ENCODE measurements at places on chromosomes 5 and 9.

DNA sequence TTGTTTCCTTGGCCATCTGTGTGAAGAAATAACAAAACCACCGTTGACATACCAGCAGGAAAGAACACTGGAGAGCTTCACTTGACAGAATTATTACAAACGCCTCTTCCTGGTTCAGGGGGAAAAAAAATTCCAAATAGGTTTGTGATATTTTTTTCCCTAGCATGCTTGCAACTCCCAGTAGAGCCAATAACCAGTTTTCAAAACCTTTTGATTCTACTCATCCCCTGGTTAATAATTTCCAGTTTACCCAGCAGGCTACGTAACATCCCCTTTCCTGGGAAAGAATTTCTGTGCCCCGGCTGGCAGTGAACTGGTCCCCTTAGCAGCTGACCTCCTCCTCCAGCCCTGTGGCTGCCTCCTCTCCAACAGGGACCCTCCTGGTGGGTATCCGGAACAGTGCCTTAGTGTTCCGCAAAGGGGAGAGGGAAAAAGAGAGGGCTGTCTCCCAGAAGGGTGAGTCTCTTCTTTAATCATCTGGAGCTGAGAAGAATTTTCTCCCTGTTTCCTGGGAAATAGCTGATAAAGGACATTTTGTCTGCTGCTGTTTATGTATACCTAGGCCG, 72.8 kb upstream of the BOD1 start:
- no peak for DNase-seq

- DNase-seq = no peak
Observed at GRCh38 chr5:58354827-58355226, 105.1 kb downstream of the PLK2 start.

- DNase-seq = no peak
Observed at GRCh38 chr5:176727983-176728675, 80.8 kb downstream of the TSPAN17 start.

DNA sequence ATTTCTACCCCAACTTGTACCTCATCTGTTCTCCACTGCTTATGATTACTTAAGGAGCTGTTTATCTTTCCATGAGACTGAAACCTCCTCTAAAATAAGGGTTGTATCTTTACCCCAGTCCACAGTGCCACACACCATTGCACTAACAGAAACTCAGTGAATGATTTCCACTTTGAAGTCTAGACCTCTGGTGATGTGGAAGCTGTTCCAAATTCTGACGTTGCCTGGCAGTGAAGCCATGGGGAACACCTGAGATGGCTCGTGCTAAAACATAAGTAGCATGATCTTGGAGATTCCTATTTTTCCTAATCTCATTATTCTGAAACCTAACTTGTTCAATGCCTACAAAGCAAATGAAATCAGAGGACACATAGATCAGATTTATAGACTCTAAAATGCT, 583.2 kb downstream of the EBF1 start:
- no peak for DNase-seq

GRCh38 chr5:65150599-65151304, 331.0 kb downstream of the ADAMTS6 start:
- no peak for DNase-seq

GRCh38 chr5:120545951-120546350, 81.9 kb downstream of the PRR16 start:
- no peak for DNase-seq

- DNase-seq = no peak
Observed at GRCh38 chr9:134850611-134851010, 30.0 kb upstream of the FCN2 start.

DNA sequence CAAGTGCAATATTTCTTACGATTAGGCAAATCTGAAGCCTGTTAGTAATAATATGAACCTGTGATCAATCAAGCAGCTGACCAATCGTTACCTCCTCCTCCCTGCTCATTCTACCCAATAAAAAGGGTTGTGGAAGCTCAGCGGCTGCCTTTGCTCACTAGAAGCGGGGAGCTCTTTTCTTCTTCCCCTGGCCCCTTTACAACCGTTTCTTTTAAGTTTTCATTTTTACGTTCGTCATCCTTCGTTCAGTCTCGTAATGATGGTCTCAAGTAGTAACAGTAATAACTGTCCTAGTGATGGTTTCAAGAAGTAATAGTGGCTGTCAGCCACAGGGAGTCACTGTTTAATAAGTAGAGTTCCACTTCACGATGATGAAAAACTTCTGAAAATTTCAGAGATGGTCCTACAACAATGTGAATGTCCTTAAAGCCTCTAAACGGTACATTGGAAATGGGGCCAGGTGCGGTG, 6.2 kb downstream of the UGT3A2 start:
- no peak for DNase-seq

DNA sequence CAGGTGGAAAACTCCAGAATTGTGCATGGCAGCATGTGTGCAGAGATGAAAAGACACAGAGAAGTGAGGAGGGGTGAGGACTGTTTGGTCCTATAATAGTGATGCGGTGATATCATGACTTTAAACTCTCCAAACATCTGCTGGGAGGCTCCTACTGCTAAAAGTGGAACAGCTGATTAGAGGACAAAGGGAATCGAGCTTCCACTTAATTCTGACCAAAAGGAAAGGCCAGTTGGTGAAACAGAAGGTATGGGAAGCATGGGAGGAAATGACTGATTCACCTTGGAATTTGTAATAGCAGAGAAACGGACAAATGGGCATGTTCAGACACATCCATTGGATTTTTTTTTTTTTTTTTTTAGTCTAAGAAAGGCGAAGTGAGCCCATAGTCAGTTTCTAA, 67.5 kb upstream of the MAMDC2 start:
- no peak for DNase-seq

- no peak for DNase-seq
Observed at GRCh38 chr9:3471883-3472282, 53.9 kb downstream of the RFX3 start.

DNA sequence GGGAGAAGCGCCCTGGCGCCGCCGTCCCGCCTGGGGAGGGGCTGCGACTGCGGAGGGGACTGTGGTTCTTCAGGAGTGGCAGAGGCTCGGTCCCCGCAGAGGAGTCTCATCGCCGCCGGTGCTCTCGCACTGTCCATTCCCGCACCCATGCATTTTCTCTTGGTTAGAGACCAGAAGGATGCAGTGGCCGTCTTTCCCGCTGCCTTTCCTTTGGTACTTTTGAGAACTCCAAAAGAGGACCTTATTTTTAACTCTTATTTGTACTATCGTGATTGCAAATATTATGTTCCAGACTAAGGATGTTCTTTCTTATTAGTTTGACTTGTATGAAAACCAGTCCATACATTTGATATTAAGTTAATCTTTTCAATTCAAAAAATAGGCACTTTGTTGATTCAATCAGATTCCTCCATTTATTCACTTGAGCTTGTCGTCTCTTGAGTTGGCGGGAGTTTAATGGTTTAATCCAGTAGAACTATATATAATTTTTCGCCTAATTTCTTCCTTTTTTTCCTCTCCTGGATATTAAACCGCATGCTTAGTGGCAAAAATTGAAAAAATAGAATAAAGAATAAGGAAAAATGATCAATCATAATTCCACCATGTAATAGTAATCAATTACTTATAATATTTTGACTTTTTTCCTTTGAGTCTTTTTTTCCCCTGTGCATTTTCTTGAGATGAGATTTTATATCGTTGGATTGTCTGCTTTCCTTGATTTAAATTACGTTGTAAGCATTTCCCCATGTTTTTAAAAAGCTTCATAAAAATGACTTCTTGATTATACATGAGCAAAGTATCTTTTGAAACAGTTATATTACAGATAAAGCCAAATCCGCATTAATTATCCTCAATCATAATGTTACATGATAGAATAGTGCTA, 861 bp downstream of the ZFYVE16 start:
- DNase-seq = peak; percentile 38

GRCh38 chr5:118937393-118938061, 50.8 kb downstream of the DTWD2 start:
- no peak for DNase-seq

DNA sequence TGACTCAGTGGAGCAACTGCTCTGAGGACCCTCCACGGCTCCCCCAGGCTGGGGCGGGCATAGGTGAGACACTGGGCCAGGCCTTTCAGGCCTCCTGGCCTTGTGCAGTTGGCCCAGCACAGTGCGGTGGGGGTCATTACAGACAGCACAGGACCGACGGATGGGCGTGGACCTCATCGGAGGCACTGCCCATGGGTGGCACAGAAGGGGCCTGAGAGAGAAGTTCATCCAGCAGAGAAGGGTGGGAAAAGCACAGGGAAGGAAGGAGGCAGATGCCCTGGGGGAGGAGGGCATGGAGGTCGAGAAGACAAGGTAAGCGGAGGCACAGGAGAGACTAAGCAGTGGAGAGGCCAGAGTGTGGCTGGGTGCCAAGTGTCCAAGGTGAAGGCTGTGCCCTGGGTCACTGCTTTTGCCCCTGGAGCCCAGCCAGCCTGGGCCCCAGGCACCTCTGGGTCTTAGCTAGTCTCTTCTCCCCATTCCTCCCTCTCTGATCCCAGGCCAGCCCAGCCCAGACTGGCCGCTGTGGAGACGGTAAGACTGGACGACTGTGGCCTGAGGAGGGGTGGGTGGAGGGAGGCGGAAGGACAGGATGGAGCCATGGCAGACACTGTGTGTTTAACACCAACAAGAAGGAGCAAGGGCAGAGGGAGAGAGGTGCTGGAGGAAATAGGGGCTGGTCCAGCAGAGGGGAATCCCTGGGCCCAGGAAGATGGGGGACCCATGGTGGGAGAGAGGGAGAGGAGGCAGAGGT, 5.7 kb downstream of the IL3 start:
- no peak for DNase-seq

DNA sequence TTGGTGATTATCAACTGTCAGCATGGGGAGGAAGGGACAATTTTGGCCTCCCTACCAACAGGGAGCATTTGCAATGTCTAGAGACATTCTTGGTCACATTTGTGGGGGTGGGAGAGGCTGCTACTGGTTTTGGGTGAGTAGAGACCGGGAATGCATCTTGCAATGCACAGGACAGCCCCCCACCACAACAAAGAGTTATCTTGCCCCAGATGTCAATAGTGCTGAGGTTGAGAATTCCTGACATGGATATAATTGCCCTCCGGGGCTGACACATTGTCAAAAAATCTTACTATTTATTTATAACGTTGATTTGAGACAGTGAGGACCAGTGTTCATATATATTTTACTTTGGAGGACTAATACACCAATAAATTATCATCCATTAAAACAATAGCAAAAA, 316.1 kb downstream of the PSAT1 start:
- no peak for DNase-seq

GRCh38 chr5:156505101-156505500, 178.1 kb downstream of the SGCD start:
- DNase-seq = no peak

DNA sequence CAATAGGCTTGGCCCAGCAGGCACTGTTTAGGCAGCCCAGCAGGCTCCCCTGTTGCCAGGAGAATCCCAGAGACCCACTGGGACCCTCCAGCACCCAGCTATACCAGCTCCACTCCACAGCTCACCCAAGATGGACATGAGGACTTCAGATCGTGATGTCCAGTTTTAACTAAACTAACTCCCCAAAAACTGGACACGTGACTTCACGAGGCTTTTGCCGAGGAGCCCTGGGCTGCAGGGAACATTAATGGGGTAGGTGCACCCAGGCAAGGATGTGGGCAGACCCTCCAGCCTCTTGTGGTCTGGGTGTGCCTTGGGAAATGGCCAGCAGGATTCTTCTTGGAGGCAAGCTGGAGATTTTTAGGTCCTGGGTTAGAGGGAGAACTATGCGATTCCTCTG, 8.9 kb upstream of the NKD2 start:
- DNase-seq = no peak

GRCh38 chr5:14790220-14790619, 81.4 kb downstream of the ANKH start:
- no peak for DNase-seq

- DNase-seq = no peak
Observed at GRCh38 chr9:93814077-93814956, 140.8 kb downstream of the BARX1 start.

DNA sequence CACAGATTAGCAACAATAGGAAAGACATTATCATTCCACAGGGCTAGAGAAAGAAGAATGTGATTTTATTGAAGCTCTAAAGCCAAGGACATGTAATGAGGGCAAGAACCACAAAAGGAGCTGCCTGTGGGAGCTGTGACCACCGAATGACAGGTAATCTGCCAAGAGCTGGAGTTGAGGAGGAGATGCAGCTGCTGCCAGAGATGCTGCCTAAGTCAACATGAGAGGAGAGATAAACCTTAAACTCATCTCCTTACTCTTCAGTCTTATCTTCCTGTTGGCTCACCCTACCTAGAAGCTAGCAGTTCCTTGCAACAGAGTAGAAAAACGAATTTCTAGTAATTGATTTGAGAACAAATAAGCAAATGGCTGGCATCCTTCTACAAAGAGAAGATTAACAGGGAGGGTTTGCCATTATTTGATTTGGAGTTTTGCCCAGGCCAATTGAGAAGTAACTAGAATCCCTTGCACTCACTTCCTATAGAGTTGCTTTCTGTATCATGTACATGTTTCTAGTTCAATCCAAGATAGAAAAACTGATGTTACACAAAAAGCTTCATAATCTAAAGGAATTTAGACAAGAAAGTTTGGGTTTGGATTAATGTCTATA, 539.2 kb downstream of the TLE1 start:
- DNase-seq = no peak

GRCh38 chr5:172591636-172592035, 49.4 kb upstream of the NEURL1B start:
- DNase-seq = no peak

DNA sequence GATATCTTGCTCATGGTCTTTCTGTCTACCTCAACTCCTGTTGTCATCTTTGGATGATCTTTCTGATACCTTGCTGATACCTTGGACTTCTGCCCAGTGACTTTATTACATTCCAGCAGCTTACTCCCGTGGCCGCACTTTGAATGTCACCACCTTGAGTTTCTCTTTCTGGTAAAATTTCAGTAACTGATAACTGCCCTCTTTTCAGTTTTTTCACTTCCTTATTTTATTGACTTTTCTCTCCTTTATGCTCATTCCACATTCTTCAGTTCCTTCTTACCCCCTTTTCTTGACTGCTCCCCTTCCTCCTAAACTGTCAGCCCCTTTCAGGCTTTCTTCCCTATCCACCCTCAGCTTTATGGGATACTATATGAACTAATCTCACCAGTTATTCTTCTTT, 7.0 kb upstream of the FBXO4 start:
- DNase-seq = no peak

Data from activated CD8-positive, alpha-beta memory T cell treated with anti-CD3 and anti-CD28 coated beads, Interleukin-2, amount 50 U/mL, for 4 hours (primary cell).